ENCODE measurements at places on chromosomes 11 and 22. TPM values are rescaled to one million over a fixed set of nuclear protein-coding genes. Genes with fewer than 3 reads are reported as not detected.

- no peak for DNase-seq
Measured at GRCh38 chr11:7651700-7652099, 21.6 kb downstream of the CYB5R2 start.

DNA sequence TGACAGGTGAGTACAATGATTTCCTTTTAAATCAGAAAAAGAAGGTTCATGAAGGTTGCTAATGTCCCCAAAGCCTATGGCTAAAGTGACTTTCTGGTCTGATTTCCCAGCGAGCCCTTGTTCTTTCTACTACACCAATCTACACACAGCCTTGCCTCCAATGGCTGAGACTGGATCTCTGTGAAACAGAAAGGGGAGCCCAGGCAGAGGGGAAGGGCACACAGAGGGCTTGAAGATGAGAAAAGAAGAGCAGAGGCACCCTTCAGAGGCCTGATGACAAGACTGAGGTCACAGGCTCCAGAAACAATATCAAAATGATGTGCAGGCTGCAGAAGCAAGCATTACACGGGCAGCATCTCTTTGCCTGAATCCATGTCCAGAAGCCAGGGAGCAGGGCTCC is 1.5 kb downstream of the SYN3 start:
- DNase-seq, result no peak

DNA sequence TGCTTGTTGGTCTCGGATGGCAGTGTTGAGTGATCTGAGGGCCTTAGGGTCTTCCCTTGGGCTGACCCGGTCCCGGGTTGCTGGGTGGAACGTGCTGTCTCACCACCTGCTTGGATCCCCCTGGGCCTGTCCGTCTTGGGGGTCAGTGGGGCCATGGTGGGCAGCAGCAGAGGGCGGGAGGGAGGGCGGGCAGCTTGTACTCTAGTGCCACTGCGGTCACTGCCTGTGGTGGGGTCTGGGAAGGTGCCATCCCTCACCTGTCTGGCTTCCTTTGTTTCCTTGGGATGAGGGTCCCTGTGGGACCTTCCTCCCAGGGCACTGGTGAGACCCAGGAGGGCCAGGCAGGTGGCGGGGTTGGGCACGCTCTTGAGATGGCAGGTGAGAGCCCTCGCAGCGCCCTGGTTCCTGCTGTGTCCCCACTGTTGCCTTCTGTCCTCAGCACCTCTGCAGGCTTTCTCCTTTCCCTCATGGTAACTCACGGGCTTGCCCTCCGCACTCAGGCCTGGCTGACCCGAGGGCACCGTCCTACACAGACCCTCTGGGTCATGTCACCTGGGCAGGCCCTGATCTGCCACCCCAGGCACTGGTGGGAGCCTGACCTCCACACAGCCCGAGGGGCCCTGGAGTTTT is 34.2 kb downstream of the TBC1D22A start:
- no peak for DNase-seq

DNA sequence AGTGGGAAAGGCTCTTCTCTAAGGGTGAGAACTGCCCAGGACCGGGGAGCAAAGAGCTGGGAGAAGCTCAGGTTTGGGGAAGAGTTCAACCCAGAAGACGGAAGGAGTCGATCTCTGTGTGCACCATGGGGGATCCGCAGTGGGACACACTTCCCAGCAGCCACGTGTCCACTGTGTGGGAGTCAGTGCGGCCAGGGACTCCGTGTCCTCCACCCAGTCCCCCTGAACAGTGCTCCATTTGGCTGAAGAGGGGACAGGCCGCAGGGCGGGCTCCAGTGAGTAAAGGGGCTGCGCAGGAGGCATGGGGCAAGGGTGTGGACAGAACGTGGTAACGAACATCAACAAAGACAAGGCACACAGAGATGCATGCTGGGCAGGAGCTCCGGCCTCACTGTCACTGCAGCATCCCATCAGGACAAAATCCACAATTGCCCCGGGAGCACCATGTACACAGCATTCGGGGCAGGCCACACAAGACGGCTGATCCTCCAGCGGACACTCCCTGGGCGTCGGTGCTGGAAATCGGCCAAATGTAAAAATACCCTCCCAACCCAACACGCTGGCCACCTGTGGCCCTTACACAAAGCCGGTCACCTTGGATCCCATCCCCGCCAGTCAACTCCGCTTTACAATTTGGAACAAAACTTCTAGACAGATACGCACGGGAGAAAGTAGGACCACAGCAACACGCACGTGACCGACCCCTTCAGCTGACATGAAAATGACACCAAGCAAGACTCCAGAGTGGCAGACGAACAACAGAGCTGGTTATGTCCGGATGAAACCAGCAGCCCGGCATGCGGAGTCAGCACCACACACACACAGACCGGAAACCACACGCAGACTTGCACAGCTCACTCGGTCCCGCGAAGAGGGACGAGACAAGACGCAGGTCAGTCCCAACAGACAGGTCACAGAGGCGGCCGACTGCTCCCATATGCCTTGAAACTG is 366.8 kb downstream of the SHANK2 start:
- no peak for DNase-seq

GRCh38 chr11:20451568-20451967 is 64.1 kb downstream of the PRMT3 start:
- DNase-seq, result no peak

DNA sequence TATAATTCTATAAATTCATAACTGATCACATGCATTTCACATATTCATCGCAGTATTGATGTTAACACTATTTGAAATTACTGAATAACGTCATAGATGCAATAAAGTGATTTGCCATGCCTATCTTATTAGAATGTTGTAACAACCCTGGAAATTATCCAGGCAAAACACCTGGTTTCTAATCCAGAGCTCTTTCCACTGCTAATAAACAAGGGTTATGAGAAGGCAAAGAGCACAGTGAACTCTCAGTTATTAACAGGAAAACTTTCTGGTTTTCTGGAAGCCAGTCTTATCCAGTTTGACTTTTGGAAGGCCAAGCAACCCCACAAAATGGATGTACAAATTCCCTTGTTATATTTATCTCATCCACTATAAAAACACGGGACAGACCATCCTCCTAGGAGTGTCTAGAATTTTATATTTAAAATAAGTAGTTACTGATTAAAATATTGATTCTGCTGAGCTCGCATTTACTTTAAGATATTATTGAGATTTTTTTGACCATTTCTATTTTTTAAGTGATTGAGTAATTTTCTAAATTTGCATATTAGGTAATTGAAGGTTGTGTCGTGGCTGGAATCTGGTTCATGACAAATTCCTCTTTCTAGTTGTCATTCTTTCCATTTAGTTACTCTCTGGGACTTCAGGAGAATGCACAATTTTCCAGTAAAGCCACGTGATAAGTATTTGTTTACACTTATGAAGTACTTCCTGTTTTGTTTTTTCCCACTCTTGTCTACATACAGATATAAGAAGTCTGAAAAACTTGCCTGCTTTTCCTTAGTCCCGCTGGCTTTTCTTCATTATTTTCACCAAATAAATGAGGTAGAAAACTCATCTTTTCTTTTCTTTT is 47.9 kb downstream of the DCUN1D5 start:
- DNase-seq, result no peak

- peak; percentile 61 for DNase-seq
Measured at GRCh38 chr11:69170704-69171103, 15.0 kb downstream of the SMIM38 start.

DNA sequence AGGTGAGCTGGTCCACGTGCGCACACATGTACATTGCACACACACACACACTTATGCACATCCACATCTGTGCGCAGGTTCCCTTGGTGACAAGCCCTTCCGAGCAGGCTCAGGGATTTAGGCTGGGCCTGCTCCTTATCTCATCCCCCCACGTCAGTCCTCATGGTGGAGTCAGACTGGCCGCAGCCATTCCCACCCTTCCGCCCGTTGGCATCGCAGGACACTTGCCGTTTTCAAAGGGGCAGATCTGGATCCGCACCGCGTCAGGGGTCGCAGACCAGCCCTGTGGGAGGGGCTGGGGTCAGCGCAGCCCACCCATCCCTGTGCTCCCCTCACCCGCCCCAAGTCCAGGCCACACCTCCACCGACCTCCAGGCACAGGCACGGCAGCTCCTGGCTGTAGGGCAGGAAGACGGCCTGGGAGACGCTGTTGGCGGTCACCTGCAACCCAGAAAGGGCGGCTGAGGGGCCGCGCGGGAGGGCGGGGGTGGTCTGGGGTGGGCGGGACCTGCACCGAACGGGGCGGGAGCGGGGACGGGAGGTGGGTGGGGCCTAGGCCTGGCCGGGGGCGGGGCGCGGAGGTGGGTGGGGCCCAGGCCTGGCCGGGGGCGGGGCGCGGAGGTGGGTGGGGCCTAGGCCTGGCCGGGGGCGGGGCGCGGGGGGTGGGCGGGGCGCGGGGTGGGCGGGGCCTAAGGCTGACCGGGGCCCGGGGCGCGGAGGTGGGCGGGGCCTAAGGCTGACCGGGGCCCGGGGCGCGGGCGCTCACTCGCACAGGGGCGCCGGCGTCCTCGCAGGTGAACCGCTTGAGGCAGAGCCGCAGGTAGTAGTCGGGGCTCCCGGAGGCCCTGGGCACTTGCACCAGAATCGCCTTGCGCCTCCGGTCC is 13.3 kb downstream of the IL17REL start:
- DNase-seq, result peak; percentile 63

DNA sequence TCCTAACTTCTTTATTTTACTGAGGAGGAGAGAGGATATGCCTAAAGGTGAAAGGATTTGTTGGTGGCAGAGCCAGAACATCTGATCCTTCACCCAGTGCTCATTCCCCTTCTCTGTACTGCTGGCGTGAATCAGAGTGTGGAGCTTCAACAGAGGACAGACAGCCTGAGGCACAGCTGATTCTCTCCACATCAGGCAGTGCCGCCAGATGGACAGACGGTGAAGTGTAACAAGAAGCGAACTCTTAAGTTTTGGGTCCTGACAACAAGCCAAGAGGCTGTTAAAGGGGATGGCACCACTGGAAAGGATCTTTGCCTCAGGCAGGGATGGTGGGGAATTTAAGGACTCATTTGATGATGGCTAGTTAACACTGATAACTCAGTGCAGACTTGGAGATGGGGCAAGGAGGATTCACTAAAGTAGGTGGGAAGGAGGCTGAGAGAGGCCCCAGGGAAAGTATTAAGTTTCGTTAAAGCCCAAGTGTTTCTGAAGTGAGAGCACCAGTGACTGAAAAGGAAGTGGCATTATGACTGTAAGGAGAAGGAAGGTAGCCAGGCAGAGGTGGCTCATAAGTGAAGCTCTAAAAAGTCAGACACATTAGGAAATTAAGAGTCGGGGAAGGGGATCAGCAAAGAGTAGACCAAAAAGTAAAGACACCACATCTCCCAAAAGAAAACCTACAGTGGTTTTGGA is 81.3 kb downstream of the CLPB start:
- no peak for DNase-seq

DNA sequence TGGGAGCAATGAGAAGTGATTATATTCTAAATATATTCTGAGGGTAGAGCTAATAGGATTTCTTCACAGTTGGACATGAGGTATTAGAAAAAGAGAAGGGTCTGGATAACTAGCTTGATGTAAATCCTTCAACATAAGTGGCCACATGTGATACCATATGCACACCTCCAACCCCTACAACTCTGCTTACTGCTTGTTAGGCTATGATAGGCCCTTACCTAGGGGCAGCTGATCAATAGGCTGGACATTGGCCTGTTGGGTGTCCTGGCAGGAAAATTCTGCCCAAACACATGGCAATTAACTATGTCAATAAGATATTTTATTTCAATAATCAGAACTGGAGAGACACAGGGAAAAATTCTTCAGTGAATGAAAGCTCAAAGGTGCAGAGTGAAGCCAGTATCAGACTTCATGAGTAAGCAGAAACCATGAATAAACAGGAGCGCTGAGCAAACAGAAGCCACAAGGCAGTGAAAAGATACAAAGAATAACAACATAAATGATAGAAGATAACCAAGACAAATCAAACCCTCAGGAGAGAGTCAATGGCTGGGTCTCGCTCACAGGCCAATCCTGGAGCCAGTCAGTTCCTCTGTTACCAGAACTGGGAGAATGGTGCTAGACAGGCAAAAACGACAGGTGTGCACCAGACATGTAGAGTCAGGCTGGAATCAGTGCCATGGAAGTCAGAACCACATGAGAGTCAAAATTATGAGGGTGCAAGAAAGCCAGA is 46.3 kb upstream of the PSMA1 start:
- no peak for DNase-seq

- DNase-seq, result no peak
Measured at GRCh38 chr11:57475191-57475590, 14.9 kb downstream of the RTN4RL2 start.

- DNase-seq, result peak; percentile 53
Measured at GRCh38 chr22:45429424-45429823, 15.9 kb downstream of the RIBC2 start.

DNA sequence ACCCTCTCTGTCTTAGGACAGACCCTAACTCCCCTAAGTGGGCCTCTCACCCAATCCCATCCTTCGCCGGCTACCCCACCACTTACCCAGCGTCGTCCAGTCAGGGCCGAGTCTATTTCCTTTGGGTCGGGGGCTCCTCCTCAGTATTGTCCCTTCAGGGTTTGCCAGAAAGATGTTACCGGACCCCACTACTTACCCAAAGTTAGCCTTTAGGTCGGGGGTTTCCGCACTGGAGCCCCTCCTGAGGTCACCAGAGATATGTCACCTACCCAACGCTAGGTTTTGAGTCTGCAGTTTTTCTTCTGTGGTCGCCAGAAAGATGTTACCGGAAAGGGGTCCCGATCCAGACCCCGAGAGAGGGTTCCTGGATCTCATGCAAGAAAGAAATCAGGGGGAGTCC is 17.9 kb upstream of the B4GALNT4 start:
- DNase-seq, result no peak

- DNase-seq, result peak; percentile 52
Measured at GRCh38 chr11:65130631-65131416, 3.5 kb downstream of the SYVN1 start.

GRCh38 chr22:44187652-44188230 is 7.0 kb downstream of the PARVG start:
- peak; percentile 30 for DNase-seq

Gene MUC2
- not detected for total RNA-seq

Gene CD248
- total RNA-seq, result 10.0 TPM

Gene BTBD18
- total RNA-seq, result not detected

Gene MS4A12
- total RNA-seq, result not detected

Gene ELFN2
- 0.72 TPM for total RNA-seq

Gene GRAP2
- 10.1 TPM for total RNA-seq

Gene OR4A16
- total RNA-seq, result not detected

Gene ARHGAP8
- total RNA-seq, result 18.1 TPM

Gene OR52I2
- total RNA-seq, result not detected

Gene PRRG4
- total RNA-seq, result 12.6 TPM

Gene EED
- 21.3 TPM for total RNA-seq
